Stimulated activated CD4-positive, alpha-beta T cell treated with anti-CD3 and anti-CD28 coated beads, Interleukin-4, amount 100 ng/mL, for 4 hours (primary cell): ENCODE measurements at places on chromosomes 12 and 14.

GRCh38 chr12:61563665-61564450 is 696.3 kb upstream of the USP15 start:
- no peak for DNase-seq

DNA sequence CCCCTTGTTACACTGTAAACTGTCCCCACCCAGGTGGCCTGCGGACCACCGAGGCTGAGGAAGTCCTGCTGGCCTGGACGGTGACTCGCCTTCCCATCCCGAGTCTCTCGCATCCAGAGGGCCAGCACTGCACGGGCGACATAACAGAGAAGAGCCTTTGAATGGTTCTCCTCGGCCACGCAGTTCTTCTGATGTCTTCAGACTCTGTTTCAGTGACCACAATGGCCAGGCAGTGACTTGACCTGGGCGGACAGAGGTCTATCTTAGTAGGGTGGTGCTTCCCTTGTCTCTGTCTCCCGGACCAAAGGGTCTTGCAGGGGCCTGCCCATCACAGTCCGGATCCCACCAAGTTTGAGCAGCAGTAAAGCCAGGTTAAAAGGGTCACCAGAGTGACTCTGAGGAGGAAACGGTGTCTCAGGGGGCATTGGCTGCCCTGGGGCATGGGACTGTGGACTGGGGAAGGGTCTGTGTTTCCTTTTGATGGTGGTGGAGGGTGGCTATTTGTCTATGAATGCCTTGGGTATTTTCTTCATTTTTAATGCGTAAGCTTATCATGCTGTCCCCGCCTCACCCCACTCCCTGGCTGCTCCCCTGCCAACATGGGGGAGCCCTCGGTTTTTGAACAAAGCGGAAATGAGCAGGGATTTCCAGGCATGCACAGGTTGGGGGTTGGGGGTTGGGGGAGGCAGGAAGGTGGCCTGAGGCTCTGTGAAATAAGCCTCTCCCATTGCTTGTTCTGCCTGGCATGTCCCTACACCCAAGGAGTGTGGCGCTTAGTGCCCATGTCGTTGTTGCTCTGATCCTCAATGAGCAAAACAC is 10.3 kb downstream of the KRT85 start:
- no peak for DNase-seq

DNA sequence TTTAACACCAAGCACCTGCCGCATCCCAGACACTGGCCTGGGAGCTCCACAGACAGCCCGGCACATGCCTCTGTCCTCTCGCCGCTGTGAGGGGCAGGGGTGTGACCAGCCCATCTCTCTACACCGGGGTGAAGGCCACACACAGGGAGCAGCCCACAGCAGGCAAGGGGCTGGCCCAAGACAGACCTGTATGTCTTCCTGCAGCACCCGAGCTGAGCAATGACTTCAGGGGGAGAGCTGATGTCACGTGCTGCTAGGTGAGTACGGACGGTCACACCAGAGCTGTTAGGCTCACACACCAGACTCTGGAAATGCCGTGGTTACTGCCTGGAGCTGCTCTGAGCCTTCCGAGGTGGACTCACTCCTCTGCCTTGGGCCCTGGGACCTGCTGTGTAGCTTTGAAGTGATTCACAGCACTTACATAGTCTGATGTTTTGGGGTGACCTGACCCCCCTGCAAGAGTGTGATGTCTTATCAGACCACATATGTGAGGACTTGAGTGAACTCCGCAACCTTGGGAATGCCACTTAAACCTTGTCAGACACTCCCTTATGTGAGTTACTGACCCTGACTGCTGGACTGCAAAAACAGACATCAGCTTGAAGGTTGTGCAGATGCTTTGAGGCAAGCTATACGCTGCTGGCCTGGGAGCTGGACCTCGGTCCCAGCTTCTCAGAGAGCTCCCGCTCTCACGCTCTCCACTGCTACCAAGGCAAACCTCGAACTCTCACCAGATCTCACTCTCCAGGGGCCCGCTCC is 1.8 kb downstream of the XRCC3 start:
- no peak for DNase-seq

GRCh38 chr12:117933545-117933944 is 35.2 kb downstream of the KSR2 start:
- no peak for DNase-seq

DNA sequence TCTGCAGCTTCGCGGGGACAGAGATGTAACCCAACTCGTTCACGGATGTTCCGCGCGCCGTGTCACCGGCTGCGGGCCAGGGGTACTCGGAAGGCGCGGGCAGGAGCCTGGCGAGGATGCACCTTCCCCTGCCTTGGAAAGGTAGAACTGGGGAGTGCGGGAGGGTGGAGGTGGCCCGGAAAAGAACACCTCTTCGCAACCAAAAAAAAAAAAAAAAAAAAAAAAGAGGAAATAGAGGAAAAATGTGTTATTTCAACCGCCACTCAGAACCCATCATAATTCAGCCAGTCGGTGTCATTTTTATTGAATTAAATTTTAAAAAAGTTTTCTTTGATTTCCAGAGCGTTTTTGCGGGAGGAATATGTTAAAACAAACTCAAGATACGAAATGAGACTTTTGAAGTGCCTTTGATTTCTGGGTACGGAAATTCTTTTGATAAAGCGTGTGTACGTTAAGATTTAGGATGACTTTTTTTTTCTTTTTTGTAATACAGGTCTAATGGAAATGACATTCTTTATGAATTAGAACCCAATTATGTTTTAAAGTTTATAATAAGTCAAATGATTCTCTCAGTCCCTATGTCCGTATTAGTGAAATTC is 8.9 kb downstream of the CDKN1B start:
- DNase-seq, result no peak
